ENCODE measurements at places on chromosomes 5 and 9. TPM values are rescaled to one million over a fixed set of nuclear protein-coding genes. Genes with fewer than 3 reads are reported as not detected.
A peak's percentile ranks its signal among the peaks of the same experiment; 100 is the strongest.

DNA sequence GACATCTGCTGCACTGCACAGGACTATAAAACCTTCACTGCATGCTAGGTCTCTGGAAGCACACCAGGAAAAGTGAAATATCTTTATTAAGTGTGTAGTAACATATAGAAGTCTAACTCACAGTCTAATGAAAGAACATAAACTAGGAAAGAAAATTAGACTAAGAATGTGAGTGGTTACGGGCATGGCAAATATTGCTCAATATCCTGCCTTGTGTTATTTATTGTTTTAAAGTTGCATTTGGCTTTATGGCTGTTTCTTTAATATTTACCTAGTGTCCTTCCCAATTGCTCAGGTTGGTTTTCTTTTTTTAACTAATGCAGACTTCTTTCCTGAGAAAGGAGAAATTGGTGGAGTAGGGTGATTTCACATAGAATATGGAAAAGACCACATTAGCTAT lies 342.4 kb downstream of the KIAA0825 start:
- no peak for DNase-seq

The DMGDH gene
- total RNA-seq, result 6.4 TPM

DNA sequence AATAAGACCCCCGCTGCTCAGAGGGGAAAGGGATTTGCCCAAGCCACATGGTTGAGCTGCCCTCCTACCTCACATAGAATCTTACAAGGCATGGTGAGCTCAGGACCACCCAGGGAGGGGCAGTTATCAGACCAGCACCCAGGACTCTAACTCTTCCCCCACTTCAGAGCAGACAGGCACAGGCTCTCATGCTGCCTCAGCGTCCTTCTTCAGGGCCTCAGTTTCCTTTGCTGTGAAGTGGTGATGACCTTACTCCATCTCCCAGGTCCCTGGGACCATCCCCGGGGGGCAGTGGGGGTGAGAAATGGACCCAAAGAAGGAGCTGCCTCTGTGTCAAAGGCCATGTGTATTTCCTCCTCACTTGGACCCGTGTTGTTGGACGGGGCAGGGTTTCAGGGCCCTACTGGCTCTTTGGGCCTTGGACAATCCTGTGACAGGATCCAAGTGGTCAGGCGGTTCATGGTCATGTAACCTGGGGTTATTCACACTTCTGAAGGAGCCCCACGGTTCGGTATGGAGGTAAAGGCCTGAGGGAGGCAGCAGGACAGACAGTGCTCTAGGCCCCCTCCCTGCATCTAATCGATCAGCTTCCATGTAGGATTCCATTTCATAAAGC lies 31.7 kb upstream of the CSF1R start:
- DNase-seq, result no peak

The FOXD4L5 gene
- total RNA-seq, result 0.67 TPM

GRCh38 chr5:80266566-80266965 lies 10.7 kb upstream of the SERINC5 start:
- no peak for DNase-seq

DNA sequence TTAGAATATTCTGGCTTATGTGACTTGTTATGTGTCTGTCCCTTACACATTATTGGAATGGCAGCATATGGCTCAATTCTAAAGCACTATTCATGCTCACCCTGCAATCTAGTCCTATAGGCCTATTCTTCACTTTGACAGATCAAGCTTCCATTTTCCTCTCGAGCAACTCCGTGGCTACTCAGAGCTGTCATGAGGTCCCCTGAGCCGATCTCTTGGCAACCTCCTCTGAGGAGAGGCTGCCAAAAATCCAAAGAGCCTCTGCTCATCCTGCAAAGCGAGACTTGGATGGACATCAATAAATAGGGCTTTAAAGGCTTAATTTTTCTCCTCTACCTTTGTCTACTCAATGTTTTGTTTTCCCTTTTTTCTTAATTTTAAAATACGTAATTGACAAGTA lies 163.8 kb downstream of the GABRB2 start:
- DNase-seq, result no peak

DNA sequence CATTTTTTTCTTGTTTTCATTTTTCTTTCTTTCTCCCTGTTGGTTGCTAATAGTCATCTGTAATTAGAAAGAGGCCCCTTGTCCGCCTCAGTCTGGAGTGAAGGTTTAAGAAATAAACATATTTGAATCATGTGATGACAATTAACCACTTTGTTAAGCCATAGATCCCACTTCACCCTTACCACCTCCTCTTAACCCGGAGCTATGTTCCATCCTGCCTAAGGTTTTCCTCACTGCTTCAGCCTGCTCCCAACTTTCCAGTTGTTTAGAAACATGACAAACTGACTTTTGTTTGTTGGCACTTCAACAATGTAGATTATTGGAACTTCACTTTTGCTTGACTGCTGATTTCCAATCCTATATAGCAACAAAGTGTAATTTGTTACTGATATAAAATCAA lies 37.4 kb upstream of the SSBP2 start:
- DNase-seq, result no peak

GRCh38 chr5:133556551-133556950 lies 55.8 kb downstream of the FSTL4 start:
- DNase-seq, result no peak

The RUSC2 gene
- 30.0 TPM for total RNA-seq

- peak; percentile 77 for DNase-seq
Measured at GRCh38 chr5:91281401-91281800, 101.7 kb downstream of the ARRDC3 start.

The SLC34A1 gene
- 0.09 TPM for total RNA-seq

DNA sequence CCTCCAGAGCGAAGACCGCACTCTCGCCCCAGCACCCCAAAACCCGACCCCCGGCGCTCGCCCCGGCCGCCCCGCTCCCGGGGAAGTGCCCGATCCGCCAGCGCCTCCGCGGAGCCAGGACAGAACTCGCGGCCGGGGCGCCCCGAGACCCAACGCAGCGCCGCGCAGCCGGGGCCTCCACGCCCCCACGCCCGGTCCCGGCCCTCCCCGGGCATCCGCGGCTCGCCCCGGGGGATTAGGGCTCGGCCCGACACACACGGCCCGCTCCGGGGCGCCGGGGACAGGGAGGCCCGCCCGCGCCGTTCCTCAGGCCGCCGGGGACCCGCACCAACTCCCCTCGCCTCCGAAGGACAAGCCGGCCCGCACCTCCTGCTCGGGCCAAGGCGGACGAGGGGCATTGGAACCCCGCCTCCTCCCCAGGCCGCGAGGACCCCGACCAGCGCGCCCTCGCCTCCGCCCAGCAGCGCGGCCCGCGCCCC lies 544 bp downstream of the FNBP1 start:
- no peak for DNase-seq

GRCh38 chr5:126508251-126508961 lies 85.2 kb downstream of the GRAMD2B start:
- no peak for DNase-seq

The RNF183 gene
- not detected for total RNA-seq

DNA sequence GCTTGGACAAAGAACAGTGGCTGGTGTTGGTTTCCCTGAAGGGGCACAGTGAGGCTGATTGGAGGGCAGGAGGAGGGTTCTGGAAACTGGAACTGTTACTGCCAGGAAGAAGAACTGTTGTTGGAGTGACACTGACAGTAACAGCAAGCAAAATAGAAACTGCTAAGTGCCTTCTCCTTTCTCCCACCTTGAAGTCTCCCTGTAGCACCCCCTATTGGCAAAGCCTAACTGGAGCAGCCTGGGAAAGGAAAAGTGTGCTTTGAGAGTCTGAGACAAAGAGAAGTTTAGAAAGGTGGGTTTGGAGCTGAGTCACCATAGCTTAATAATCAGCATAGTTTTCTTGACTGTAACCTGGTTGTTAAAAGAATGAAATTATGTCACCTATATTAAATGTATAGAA lies 2.5 kb upstream of the TMEM174 start:
- no peak for DNase-seq

The PTPRD gene
- 0.33 TPM for total RNA-seq

The FRMD3 gene
- total RNA-seq, result 0.19 TPM

DNA sequence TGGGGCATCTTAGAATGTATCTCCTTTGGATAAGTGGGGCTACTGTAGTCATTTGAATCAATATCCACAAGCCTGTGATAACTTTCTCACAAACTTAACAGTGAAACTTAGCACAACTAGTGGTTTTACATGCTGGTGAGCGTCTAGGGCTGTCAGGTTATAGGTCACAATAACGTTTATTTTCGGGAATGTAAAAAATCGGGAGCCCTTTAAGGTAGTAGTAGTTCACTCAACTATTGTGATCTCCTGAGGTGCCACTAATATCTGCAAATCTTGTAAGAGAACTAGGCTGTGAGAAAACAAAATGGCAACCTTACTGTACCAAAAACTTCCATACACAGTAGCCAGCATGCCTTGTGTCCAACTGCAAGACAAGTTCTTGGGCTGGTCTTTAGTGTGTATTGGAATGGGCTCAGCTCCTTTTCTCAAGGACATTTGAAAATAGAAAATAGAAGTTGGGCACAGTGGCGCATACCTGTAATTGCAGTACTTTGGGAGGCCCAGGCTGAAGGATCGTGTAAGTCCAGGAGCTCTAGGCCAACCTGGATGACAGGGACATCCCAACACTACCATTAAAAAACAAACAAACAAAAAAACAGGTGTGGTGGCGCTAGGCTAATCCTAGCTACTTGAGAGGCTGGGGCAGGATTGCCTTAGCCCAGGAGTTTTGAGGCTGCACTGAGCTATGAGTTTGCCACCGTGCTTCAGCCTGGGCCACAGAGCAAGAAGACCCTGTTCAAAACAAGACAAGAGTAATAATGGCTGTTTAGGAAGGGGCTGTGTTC lies 5.2 kb upstream of the PKN3 start:
- DNase-seq, result no peak

The ERCC8 gene
- total RNA-seq, result 14.2 TPM

DNA sequence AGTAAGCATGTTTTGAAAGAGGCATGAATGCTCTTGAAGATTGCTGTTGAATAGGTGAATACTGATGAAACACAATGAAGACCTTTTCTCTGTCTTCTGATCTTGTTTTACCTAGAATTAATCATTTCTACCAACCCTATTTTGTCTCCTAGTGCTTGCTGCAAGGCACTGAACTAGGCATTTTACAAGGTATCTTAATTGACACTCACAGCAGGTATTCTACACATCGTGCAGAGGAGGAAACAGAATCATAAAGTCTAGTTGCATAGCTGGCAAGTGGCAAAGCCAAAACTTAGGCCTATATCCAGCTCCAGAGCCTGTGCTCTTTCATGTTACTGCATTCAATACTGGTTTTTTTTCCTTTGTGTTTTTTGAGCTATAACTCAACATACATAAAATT lies 50.7 kb downstream of the CTNNA1 start:
- DNase-seq, result no peak

The TLN1 gene
- 202 TPM for total RNA-seq

DNA sequence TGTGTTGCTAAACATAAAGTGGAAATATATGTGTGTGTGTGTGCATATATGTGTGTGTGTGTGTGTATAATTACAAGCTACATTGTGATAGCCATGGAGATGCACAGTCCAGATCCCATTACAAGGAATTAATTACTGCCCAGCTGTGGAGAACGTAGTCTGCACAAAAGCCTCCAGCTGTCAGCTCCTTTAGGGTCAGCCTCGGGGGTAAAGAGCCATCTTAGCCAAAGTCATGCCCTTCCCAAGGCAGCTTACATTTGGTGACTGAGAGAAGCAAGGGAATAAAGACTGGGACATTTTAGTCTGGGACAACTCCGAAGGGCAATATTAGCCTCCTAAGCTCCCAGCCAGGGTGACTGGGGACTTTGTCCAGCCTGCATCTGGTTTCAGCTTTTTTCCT lies 21.9 kb upstream of the FOCAD start:
- DNase-seq, result no peak

- DNase-seq, result no peak
Measured at GRCh38 chr5:81209869-81210493, 23.1 kb upstream of the CKMT2 start.

- no peak for DNase-seq
Measured at GRCh38 chr5:92460505-92460904, 1077.4 kb upstream of the ARRDC3 start.

DNA sequence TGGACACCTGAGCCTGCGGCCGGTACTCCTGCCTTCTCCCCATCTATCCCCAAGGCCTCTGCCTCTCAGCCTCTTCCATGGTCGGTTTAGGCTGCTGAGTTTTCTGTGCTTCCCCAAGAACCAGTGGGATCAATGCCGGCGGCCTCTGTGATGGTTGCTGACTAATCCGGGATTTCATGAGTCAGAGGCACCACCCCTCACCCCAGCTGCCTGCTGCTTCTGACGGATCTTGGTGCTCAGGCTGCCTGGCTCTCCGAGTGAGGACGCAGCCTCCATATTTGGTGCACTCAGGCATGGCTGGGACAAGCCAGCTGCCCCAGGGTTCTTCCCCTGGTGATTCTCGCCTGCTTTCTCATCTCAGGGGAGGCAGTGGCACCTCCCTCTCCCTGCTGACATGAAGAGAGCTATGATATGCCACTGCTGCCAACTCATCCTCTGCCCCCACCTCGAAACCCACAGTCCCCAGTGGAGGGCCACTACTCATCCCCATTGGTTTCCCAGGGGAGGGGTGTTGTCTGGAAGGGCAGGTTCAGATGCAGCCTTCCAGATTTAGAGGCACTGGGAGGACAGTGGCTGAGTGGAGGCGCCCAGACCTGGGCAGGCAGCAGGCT lies 3.3 kb upstream of the MAN1B1 start:
- DNase-seq, result peak; percentile 97

The TJP2 gene
- 27.7 TPM for total RNA-seq

The CDC20B gene
- total RNA-seq, result not detected

DNA sequence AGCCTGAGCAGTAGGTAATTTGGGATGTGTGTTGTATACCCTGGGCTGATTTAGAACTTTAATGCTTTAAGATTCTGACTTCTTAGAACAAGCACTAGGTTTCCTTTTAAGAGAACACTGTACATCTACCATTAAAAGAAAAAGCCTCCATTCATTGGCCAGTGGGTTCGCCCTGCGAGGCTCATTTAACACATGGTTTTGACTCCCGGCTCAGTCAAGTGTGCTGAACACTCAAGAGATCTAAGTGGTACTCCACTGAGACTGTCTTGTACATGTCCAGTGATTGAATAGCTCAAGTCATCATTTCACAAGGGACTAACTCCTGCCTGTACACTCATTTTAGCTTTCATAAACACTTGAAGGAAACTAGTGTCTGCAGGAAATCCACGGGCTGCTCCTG lies 3.9 kb downstream of the FUBP3 start:
- no peak for DNase-seq

The GTF2H2 gene
- 12.5 TPM for total RNA-seq

DNA sequence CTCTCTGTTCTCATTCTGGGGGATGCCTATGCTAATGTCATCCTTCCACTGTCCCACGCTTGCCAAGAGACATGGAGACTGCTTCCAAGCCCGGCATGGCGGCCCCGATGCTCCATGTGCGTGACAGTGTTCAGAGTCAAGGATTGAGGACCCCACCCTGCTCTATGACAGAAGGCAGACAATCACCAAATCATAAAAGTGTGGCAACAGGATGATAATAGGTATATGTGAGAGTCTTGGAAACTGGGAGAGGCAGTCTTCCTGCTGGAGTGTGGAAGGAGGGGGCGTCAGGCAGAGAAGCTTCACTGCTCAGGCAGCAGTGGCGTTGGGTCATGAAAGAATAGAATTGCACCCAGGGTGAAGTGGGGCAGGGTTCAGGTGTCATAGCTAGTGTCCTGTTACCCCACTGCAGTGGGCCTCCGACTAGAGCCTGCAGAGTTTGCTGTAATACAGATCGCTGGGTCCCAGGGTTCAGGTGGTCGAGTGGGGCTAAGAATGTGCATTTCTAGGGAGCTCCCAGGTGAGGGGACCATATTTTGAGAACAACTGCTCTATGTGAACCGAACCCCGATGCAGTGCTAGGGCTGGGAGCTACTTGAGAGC lies 12.5 kb upstream of the GADD45G start:
- DNase-seq, result no peak

All from mammary epithelial cell (primary cell).